Astrocyte (in vitro differentiated cells and primary cell): ENCODE measurements at places on chromosomes 1 and 21. TPM values are rescaled to one million over a fixed set of nuclear protein-coding genes. Genes with fewer than 3 reads are reported as not detected.
A peak's percentile ranks its signal among the peaks of the same experiment; 100 is the strongest.

- DNase-seq: no peak
These were observed 144.8 kb downstream of the GLUL start for GRCh38 chr1:182246783-182247182.

- DNase-seq: no peak
These were observed 14.3 kb upstream of the CD34 start for GRCh38 chr1:207925210-207925609.

- DNase-seq: peak; percentile 88
These were observed 21.7 kb upstream of the LAMC2 start for GRCh38 chr1:183164340-183164739.

DNA sequence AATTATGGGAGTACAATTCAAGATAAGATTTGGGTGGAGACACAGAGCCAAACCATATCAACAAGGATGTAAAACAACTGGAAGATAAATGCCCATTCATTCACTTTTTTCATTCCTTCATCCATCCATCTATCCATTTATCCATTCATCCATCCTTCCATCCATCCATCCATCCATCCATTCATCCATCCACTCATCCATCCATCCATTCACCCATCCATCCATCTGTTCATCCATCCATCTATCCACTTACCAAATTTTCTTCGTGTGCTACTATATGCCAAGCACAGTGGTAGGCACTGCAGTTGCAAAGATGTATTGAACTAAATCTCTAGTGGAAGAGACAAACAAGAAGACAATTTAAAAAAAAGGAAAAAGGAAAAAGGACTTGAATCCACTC is 14.3 kb upstream of the SIPA1L2 start:
- DNase-seq: no peak

DNA sequence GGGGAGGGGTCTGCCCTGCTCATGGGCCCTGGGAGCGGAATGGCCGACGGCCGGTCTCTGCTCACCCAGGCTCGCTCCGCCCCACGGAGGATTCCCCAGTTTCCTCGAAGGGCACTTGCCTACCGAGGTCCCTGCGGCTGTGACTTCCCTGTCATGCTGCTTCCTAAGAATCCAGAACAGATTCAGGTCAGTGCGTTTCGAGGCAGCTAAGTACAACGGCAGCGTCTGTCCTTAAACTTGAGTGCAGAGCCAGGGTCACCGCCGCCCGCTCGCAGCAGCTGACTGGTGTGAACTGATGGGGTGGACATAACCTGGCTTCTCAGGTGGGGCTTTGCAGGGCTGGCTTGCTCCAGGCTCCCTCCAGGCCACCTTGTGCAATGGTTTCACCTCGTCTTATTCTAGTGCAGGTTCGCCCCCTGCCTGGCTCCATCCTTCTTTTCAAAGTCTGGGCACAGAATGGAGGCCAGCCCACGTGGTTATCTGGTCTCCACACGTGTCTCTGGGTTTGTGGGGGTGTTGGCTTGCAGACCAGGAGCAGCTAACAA is 7.6 kb upstream of the C1orf174 start:
- no peak for DNase-seq

The SPRR1B gene
- total RNA-seq: 0.39 and 0.50 TPM in 2 replicates

The SFN gene
- 5.5 and 14.5 TPM in 2 replicates for total RNA-seq
